ENCODE measurements at places on chromosomes 3 and 15.
A peak's percentile ranks its signal among the peaks of the same experiment; 100 is the strongest.

GRCh38 chr3:98556164-98557130 lies 24.7 kb downstream of the GPR15 start:
- DNase-seq, result no peak

- peak; percentile 96 for DNase-seq
Measured at GRCh38 chr15:32682569-32682968, 35.2 kb upstream of the GREM1 start.

- peak; percentile 20 for DNase-seq
Measured at GRCh38 chr15:55774113-55774970, 31.4 kb upstream of the PRTG start.

GRCh38 chr15:63371297-63371918 lies 10.2 kb downstream of the CA12 start:
- peak; percentile 67 for DNase-seq

GRCh38 chr15:95622843-95623242 lies 707.7 kb upstream of the NR2F2 start:
- DNase-seq, result no peak

DNA sequence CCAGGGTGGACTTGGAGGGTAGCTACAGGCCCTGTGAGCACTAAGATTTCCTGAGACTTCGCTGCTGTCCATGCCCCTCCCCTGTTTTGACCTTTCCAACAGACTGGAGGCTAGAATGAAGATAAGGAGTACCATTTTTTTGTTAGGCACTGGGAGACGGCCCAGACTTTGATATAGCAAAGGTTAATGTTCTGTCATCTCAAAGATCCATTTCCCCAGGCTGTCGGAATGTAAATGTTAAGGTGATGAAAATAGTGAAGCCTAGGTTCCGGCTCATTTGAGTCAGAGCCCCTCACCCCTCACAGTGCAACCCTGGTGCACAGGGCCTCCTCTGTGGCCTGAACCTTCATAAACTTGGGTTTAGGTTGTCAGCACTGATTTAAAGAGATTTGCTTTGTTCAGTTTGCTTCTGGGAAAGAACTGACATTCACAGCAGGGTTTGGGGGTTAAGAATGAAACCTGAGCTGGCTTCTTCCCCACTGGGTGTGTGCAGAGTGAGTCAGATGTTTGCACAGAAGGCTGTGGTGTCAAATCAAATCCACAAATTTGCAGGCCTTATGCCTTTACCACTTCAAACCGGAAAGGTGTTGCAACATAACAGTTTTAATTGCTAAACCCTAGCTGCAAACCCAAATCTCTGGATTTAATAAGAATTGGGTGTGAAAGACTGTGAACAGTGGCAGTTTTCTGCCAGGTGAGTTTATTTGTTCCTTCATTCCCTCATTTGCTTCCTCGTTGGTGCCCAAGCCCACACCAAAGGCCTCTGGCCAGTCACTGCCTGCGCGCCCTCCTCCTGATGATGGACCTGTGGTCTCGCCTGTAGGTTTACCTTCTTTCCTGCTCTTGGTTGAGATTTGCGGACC lies 20.6 kb upstream of the KCTD6 start:
- peak; percentile 94 for DNase-seq

GRCh38 chr3:25940935-25941334 lies 151.0 kb downstream of the OXSM start:
- no peak for DNase-seq

GRCh38 chr15:55991802-55992768 lies 1.3 kb downstream of the NEDD4 start:
- no peak for DNase-seq

DNA sequence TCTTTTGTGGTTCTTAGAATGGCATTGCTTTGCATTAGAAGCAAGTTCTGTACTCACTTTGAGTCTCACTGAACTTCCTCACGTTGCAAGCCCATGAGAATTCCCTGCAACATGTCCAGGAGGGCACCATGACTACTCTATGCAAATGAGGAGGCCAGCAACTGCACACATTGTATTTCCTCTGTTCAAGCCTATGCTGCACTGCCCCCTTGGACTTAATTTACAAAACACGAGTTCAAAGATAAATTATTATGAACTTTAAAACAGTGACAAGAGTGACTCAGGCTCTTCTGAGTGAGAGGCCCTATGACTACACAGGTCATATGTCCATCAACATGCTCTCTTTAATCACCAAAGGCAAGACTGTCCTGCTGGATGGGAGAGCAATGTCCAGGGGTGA lies 484.2 kb upstream of the ATP11B start:
- DNase-seq, result peak; percentile 30

- no peak for DNase-seq
Measured at GRCh38 chr3:20837676-20838302, 651.8 kb upstream of the SGO1 start.

DNA sequence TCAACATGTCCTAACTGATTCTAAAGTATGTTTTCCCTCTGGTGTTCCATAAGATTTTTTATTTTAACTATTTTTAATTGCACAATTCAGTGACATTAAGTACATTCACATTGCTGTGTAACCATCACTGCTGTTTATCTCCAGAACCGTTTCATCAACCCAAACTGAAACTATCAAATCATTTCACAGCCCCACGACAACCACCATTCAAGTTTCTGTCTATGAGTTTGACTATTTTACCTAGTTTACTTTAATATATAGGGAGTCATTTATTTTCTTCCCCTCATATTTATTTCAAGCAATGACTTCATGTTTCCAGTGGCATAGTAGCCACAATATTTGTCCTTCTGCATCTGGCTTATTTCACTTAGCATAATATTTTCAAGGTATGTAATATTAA lies 8.4 kb downstream of the RTP1 start:
- DNase-seq, result no peak

GRCh38 chr3:8629151-8630021 lies 15.2 kb downstream of the SSUH2 start:
- peak; percentile 11 for DNase-seq

DNA sequence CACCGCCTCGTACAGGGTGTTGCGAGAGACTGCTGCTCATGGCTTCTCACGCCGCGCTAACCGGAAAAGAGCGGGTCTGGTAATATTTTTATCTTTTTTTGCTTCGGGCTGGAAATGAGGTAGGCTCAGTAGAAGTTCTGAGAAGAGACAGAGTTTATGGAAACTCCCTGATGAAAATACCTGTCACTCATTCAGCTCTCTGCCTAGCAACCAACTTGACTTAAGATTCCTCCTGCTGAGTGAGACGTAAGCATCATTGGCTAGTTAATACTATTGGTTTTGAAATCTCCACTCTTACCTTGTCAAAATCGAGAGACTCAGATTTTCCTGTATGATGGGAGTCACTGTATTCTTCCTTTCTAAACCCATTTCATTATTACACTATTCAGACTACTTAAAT lies 181.7 kb downstream of the PTPRG start:
- DNase-seq, result no peak

DNA sequence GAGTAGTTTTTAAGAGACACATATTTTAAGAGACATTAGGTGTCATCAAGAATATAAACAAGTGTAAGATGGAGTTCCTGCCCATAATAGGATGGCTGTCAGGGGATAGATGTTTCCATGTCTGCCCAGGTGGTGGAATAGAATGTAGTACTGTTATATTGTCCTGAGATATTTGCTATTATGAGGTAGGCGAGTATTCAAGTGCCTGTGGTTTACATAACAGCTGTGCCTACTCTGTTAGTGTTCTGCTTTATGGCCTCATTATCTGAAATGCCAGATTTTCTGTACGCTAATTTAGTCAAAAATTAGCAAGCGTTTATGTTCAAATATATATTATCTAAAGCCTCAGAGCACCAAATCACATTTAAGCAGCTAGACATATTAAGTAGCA lies 360.2 kb upstream of the ROPN1 start:
- DNase-seq, result no peak

- peak; percentile 91 for DNase-seq
Measured at GRCh38 chr3:34178415-34178814, 380.0 kb downstream of the PDCD6IP start.

GRCh38 chr3:183211352-183211751 lies 41.7 kb upstream of the B3GNT5 start:
- DNase-seq, result no peak

DNA sequence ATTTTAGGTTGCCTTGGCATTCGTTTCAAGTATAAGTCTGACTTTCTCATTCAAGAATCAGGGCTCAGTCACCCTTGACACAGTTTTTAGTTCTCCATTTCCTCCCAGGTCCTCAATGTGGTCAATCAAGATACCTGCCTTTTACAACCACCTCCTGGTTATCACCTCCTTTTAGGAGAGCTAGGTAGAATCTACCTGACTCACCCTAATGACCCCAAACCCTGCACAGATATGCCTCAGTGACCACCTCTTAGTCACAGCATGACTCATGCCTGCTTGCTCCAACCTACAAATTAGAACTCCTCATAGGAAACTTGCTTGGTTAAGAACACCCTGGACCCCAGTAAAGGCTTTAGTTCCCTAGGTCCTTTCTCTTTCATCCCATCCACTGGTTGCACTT lies 22.5 kb downstream of the DMXL2 start:
- no peak for DNase-seq

- no peak for DNase-seq
Measured at GRCh38 chr15:30928076-30928475, 24.4 kb downstream of the FAN1 start.

All from fibroblast of upper back skin (primary cell).